ENCODE measurements at places on chromosomes 4 and X. TPM values are rescaled to one million over a fixed set of nuclear protein-coding genes. Genes with fewer than 3 reads are reported as not detected.

- H3K27ac ChIP-seq = no peak overlapping the region
- no peaks in the 10 kb centered on the region for H3K4me1 ChIP-seq
- H3K27me3 ChIP-seq = no peaks in the 10 kb centered on the region
Observed at GRCh38 chr4:112847781-112848180, 201.7 kb upstream of the ANK2 start.

Gene PDS5A
- 89.8 TPM for total RNA-seq

Gene PRKG2
- not detected for total RNA-seq

Gene ZBTB49
- 5.8 TPM for total RNA-seq

GRCh38 chr4:168639914-168640313, 143.1 kb downstream of the PALLD start:
- H3K4me3 ChIP-seq = no peak overlapping the region
- H3K4me1 ChIP-seq = peaks cover 17% of the 10 kb centered on the region
- H3K27me3 ChIP-seq = no peaks in the 10 kb centered on the region
- no peak overlapping the region for H3K27ac ChIP-seq

DNA sequence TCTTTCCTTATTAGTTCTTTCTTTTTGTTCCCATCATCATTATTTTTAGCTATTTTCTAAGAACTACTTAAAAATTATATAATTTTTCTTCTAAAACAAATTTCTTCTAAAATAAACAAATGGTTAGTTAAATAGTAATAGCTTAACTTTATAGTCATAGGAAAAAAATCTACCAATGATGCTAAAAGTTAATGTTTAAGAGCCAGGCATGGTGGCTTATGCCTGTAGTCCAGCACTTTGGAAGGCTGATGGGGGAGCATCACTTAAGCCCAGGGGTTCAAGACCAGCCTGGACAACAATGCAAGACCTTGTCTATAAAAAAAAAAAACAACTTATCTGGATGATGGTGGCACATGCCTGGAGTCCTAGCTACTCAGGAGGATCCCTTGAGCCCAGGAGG, 127.1 kb upstream of the ANXA3 start:
- no peak overlapping the region for H3K4me3 ChIP-seq
- no peaks in the 10 kb centered on the region for H3K27me3 ChIP-seq
- no peak overlapping the region for H3K27ac ChIP-seq
- peaks cover under 1% of the 10 kb centered on the region for H3K4me1 ChIP-seq
- peaks cover 35% of the 10 kb centered on the region for H3K36me3 ChIP-seq

DNA sequence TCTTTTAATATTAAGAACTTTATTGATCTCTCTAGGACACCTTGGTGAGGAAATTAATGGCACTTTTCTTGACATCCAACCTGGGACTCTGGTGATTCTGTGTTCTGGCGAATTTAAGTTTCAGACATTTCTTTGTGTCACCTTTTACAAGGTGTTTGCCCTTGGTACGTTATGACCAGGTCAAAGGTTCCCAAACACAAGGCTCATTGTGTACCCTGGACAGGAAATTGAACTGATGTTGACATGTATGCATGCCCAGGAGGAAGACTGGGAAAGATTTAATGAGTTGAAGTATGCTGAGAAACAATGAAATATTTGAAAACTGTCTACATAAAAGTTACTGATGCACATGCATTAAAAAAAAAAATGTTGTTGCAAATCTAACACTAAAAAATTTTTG, 22.1 kb downstream of the NIPAL1 start:
- H3K27me3 ChIP-seq = peaks cover 3% of the 10 kb centered on the region
- H3K4me3 ChIP-seq = no peak overlapping the region
- no peak overlapping the region for H3K27ac ChIP-seq
- DNase-seq = no peak
- no peaks in the 10 kb centered on the region for H3K4me1 ChIP-seq

DNA sequence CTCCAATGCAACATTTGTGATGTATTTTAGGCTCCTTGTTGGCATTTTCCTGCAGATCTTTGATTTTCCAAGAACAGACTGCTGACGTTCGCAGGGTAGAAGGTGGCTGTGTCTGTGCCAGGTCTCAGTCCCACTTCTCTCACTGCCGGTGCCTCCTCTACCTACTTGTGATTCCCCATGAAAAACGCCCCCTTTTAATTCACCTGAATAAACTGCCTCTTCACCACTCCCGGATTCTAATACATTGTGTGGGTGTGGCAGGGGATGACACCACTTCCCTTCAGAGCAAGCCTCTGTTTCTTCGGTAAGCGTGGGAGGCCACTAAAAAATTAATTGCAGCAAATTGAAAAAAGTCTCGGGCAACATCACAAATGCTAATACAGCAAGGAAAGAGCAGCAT, 96.1 kb upstream of the FAM9B start:
- H3K36me3 ChIP-seq = no peaks in the 10 kb centered on the region
- DNase-seq = no peak
- H3K4me3 ChIP-seq = no peak overlapping the region
- H3K4me1 ChIP-seq = no peaks in the 10 kb centered on the region

- no peak for DNase-seq
- no peak overlapping the region for H3K4me3 ChIP-seq
- no peak overlapping the region for H3K27ac ChIP-seq
Observed at GRCh38 chr4:111449657-111450056, 695.6 kb upstream of the FAM241A start.

Gene ATP7A
- total RNA-seq = 10.5 TPM

DNA sequence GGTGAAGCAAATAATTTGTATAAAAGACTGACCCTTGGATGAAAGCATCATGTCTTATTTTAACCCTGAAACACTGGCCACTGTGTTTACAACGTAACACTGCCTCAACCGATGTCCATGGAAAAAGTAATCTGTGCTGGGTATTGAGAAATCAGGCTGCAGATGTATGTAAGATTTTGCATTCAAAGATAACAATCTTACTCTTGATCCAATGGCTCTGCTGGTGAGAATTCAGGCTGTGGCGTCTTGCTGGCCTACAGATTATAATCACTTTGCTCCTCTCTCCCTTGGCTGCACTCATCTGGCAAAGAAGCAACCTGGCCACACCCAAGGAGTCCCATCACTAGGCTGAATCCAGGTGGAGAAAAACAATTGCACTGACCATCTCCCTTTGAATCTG, 7.5 kb downstream of the ADGRA3 start:
- H3K27ac ChIP-seq = no peak overlapping the region
- no peaks in the 10 kb centered on the region for H3K27me3 ChIP-seq
- H3K4me1 ChIP-seq = no peaks in the 10 kb centered on the region
- no peak for DNase-seq

Gene ARR3
- not detected for total RNA-seq

Gene FAM236A
- not detected for total RNA-seq

DNA sequence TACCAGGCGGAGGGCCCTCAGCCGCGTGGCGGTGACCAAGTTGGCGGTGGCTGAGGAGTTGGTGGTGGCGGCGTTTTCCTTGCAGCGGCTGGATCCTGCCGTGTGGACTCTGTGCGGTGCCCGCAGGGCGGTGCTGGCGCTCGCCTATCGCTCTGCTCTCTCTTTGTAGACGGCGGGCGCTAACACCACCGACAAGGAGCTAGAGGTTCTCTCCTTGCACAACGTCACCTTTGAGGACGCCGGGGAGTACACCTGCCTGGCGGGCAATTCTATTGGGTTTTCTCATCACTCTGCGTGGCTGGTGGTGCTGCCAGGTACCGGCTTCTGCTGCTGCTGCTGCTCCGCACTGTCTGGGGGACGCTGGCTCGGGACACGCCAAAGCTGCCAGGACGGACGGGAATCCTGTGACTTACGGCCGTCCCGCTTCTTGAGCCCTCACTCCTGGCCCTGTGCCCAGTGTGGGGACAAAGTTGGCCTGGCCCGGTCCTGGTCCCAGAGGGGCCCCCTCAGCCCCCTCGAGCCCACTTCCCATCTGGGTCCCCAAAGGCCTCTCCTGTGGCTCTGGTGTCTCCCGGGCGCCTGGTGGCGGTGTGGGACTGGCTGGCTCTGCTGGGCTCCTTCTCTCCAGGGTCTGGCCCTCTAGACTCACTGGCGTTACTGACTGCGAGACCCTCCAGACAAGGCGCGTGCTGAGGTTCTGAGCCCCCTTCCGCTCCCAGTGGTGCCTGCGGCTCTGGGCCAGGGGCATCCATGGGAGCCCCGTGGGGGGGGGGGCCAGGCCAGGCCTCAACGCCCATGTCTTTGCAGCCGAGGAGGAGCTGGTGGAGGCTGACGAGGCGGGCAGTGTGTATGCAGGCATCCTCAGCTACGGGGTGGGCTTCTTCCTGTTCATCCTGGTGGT, 10.7 kb downstream of the FGFR3 start:
- H3K27ac ChIP-seq = no peak overlapping the region
- H3K27me3 ChIP-seq = no peaks in the 10 kb centered on the region
- H3K36me3 ChIP-seq = no peaks in the 10 kb centered on the region

Gene NUDT11
- 35.8 TPM for total RNA-seq

- H3K36me3 ChIP-seq = no peaks in the 10 kb centered on the region
- DNase-seq = no peak
- no peak overlapping the region for H3K4me3 ChIP-seq
- no peaks in the 10 kb centered on the region for H3K4me1 ChIP-seq
Observed at GRCh38 chr4:76095568-76095967, 21.1 kb downstream of the ART3 start.

Measured in SJCRH30 (cell line).